ENCODE measurements at places on chromosomes 11 and 22.

DNA sequence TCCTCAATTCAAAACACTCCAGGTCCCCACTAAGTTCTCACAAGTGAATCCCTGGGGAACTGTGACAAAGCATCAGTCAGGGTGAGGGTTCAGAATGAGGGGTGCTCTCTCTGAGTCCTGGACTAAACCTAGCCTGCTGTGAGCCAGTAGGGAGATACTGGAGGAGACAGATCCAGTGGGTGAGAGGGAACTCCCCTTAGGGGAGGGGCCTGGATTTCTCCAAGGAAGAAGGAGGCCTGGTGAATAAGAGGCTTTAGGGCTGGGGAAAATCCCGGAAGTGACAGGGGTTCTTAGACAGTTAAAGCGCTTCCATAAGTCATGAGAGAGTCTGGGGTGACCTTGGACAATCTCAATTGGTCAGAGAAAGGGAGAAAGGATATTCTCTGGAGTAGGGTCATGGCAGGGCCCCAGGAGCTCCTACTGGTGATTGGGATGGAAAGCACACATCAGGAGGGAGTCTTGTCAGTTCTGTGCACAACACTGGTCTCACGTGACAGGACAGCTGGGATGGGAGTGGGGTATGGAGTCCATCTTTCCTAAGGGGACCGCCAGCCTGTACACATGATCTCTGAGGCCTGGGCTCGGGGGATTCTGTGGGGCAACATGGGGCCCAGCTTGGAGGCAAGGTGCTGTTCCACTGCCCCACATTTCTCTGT, 1.5 kb downstream of the TBC1D10A start:
- no peak for DNase-seq

DNA sequence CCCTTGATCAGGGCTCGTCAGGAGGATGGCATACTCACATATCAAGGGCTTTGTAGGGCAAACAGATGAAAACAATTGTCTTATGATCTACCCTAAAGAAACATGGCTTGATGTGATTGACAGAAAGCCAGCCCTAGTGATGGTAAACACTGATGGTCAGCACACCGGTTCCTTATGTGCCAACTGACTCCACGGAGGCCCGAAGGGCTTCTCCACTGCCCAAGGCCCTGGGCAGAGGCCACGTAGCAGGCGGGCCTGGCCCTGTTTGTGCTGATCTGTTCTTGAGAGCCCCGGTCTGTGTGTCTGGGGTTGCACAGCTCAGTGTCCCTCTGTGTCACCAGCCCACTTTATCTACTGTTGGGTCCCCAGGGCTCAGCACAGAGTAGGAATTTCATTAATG, 115.2 kb downstream of the GRIK4 start:
- DNase-seq = no peak

DNA sequence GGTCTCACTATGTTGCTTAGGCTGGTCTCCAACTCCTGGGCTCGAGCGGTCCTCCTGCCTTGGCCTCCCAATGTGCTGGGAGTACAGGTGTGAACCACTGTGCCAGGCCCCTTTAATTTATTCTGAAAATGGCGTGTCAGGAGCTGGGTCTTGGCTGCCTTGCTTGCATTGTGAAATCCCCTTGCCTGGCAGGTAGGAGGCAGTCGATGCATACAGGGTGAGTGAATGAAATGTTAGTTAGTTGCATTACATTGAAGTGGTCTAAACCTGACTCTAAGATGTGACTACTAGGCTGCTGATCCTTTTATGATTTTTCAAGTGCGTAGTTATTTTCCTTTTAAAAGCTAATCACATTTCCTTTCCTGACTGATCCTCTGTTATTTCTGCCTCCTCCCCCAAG, 42.9 kb downstream of the PARVB start:
- DNase-seq = no peak

GRCh38 chr11:94066901-94067429, 45.8 kb downstream of the HEPHL1 start:
- no peak for DNase-seq

GRCh38 chr11:101786916-101787315, 127.9 kb upstream of the CEP126 start:
- no peak for DNase-seq

DNA sequence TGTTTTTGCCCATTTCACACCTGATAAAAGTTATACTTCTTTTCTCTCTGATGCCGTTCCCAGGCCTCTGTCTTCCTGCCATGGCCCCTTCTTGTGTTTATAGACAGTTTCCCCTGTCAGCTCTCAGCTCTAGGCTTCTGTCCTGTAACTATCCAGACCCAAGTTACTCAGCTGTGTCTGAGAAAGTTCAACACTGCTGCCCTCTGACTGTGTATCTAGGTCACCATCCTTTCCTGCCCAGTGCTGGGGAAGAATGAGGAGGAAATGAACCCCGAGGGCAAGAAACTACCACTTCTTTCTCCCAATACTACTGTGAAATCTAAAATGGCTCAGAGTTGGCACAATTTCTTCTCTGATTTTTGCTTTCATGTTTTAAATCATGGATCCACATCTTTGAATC, 29.6 kb downstream of the SNX19 start:
- no peak for DNase-seq

DNA sequence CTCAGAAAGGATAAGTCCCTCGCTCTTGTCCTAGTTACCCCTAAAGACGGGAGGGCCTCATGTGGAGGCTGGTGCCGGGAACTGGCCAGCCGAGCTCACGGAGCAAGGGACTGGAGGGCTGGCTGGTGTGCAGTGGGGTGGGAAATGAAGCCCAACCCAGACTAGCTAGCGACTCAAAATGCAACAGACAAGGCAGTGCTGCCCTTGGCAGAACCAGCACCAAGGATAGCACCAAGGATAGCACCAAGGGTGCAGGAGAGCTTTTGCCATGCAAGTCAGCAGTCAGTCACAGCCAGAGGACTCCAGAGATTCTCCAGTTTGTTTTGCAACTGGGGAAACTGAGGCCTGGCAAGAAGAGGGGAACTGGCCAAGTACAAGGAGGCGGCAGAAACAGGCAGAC, 6.5 kb upstream of the BATF2 start:
- no peak for DNase-seq

All from midbrain (tissue), 1 donor.